ENCODE measurements at places on chromosomes 4 and X. TPM values are rescaled to one million over a fixed set of nuclear protein-coding genes. Genes with fewer than 3 reads are reported as not detected.

MUC7 gene
- not detected for total RNA-seq

MSL3 gene
- total RNA-seq: 59.3 TPM

RHOXF2B gene
- 0.05 TPM for total RNA-seq

NKX3-2 gene
- under 0.01 TPM for total RNA-seq

CXCL3 gene
- 3.2 TPM for total RNA-seq

DNA sequence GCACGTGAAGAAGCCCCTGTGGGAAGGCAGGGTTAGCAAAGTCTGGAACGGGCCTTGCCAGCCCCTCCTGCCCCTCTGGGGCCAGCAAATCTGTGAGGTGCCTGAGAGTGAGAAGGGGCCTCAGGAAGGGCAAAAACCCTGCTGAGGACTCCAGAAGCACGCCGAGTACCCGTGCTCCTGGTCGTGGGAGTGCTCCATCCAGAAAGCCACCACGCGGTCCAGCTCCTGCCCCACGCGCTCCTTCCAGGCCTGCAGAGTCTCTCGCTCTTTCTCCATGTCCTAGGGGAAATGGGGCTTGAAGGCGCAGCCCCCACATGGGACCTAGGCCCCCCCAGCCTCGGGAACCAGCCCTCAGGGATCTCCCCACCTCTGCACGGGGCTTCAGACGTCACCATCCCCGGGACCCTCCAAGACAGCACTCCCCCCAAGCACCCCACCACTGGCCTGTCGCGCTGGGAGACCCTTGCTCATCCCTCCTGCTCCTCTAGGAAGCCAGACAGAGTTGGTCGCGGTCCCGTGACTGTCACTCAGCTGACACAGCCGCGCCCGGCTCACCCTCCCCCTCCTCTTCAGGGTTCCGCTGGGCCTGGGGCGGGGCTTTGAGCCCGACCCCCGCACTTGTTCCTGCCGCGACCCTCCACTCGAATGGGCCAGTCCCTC, at the start of gene RENBP:
TSS of gene RENBP (minus strand) at position 504 of the 660 bp plus-strand sequence. CDS start at position 471, 33 bp downstream.
- peak within 1 kb of the TSS; percentile 50 for H3K4me3 ChIP-seq
- H3K4me1 ChIP-seq: peaks cover 12% of the 10 kb centered on the region
- peaks cover 16% of the 10 kb centered on the region for H3K36me3 ChIP-seq
- no peak for DNase-seq
- no peak within 1 kb of the TSS for H3K27ac ChIP-seq

GRCh38 chrX:51955200-51955599, 61.8 kb downstream of the MAGED1 start:
- H3K4me1 ChIP-seq: no peaks in the 10 kb centered on the region
- no peaks in the 10 kb centered on the region for H3K27me3 ChIP-seq
- no peak for DNase-seq
- H3K36me3 ChIP-seq: no peaks in the 10 kb centered on the region
- H3K27ac ChIP-seq: no peak overlapping the region

- H3K4me1 ChIP-seq: no peaks in the 10 kb centered on the region
- no peaks in the 10 kb centered on the region for H3K36me3 ChIP-seq
- no peak for DNase-seq
- no peaks in the 10 kb centered on the region for H3K27me3 ChIP-seq
Measured at GRCh38 chrX:18702362-18703195, 4.9 kb upstream of the PPEF1 start.

DNA sequence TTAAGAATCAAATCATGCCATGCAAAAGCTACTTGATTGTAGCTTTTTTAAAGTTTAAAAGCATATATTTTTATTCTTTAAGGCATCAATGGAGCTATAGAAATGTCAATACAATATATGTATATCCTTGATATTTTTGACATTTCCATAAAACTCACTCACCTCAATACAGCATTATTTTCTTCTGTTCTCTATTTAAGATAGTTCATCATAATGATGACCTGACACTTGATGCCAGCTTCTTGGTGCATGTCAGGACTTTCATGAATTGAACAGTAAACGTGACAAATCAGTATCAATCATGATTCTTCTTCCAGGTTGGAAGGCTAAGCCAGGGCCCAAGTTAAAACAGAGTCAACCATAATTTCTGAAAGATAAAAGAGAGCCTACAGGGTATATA, 33.6 kb upstream of the ATP8A1 start:
- DNase-seq: no peak
- no peak overlapping the region for H3K4me3 ChIP-seq
- H3K36me3 ChIP-seq: no peaks in the 10 kb centered on the region
- no peak overlapping the region for H3K27ac ChIP-seq
- no peaks in the 10 kb centered on the region for H3K27me3 ChIP-seq

DNA sequence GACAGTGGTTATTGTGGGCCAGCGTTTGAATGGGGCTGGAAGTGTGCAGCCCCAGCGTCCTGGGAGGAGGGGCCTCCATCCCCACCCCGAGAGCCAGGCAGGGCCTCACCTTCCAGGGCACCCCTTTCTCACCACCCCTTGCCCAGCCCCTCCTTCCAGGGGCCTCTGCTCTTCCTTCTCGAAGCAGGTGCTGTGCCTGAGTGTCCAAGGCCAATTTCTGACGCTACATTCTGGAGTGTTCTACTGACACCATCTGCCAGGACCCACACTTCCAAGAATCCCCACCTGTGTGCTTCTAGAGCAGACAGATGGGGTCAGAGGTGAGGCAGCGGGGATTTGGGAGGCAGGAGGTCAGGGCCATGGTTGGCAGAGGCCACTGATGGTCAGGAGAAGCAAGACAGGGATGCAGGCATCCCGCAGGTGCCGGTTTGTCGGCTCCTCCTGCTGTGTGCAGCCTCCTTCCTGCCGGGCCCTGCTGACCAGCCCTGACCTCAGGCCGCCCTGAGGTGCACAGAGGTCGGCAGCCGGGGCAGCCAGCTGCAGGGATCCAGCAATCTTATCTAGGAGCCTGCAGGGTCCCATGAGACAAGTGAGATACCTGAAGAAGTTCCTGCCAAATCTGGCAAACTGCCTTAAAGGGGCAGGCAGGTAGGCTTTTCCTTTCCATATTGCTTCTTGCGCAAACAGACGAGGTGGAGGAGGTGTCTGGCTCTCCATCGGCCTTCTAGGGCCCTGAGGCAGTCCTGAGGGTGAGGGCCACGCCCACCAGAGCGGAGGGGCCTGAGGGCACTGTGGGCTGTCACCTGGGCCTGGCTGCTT, 18.8 kb downstream of the MSANTD1 start:
- H3K4me3 ChIP-seq: no peak overlapping the region
- no peaks in the 10 kb centered on the region for H3K36me3 ChIP-seq
- DNase-seq: no peak
- H3K4me1 ChIP-seq: no peaks in the 10 kb centered on the region
- H3K27me3 ChIP-seq: no peaks in the 10 kb centered on the region

DNA sequence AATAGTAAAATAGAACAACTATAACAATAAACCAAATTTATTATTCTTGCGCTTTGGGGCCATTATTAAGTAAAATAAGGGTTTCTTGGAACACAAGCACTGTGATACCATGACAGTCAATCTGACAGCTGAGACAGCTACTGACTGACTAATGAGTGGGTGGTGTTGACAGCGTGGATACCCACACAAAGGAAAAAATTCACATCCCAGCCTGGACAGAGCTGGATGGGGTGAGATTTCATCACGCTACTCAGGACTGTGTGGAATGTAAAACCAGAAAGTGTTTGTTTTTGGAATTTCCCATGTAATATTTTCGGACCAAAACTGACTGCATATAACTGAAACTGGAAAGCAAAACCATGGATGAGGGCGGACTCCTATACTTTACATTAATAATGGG, 48.8 kb downstream of the IGFBP7 start:
- no peaks in the 10 kb centered on the region for H3K27me3 ChIP-seq
- H3K36me3 ChIP-seq: no peaks in the 10 kb centered on the region
- no peak overlapping the region for H3K4me3 ChIP-seq
- no peak for DNase-seq

- H3K27ac ChIP-seq: no peak overlapping the region
- no peaks in the 10 kb centered on the region for H3K4me1 ChIP-seq
- no peak overlapping the region for H3K4me3 ChIP-seq
- H3K36me3 ChIP-seq: no peaks in the 10 kb centered on the region
Measured at GRCh38 chr4:185778307-185778706, 33.7 kb downstream of the SORBS2 start.

DNA sequence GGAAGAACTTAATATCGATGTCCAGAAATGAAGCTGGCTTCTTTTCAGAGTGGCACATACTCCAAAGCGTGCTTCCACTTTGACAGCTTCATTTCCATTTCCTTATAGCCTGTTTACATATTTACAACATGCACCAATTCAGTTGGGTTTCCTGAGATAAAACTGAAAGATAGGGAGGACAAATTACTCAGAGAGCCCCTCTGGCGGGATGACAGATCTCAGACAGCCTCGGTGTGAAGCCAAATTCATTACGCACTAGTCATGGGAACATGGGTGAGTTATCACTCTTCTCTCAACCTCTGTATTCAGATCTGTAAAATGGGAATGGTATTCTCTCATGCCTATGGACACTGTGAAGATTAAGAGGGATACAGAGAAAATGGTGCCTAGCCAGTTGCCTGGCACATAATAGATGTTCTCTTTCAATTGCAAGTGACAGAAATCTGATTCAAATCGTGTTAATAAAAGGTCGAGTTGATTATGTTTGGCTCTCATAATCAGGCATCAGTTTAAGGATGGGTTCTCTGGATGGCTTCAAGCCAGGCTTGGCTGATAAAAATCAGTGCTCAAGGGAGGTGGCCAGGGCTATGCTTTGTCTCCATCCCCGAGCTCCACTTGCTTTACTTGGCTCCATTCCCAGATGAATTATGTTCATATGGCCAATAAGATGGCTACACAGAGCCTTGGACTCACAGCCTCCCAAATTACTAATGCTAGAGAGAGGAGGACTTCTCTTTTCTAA, 132.2 kb upstream of the C1QTNF7 start:
- no peak overlapping the region for H3K4me3 ChIP-seq
- DNase-seq: no peak
- no peaks in the 10 kb centered on the region for H3K36me3 ChIP-seq
- H3K4me1 ChIP-seq: no peaks in the 10 kb centered on the region
- no peak overlapping the region for H3K27ac ChIP-seq

DNA sequence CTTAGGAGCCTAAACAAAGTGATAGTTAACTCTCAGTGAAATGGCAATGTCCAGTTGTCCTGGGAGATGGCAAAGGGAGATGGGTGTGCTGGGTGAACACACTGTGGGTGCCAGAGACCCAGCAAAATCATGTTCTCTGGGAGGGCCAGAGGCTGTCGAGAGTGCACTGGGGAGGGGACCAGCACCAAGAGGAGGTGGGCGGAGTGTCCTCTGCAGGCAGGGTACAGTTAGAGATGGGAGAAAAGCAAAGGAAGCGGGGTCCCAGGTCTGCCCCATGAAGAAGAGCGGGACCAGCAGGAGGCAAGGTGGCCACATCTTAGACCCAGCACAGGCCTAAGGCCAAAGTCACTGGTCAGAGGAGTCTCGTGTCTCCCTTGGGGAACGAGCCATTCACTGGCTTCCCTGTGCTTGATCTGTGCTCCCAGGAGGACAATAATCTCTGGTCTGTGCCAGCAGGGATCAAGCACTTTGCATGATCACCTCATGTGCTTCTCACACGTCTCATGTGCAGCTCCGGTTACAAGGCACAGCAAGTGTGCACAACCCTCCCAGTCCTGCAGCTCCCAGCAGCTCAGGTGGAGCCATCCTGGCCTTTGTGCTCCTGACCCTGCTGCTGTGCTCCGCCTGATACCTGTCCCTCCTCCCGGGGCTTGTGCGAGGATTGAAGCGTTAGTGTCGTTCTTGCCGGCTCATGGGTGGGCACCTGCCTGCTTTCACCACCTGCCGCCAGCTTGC, 100.9 kb downstream of the FAM53A start:
- H3K4me1 ChIP-seq: peaks cover 7% of the 10 kb centered on the region
- H3K36me3 ChIP-seq: no peaks in the 10 kb centered on the region
- DNase-seq: no peak

GRCh38 chr4:39823191-39823590, 125.3 kb downstream of the UBE2K start:
- no peak for DNase-seq
- H3K27me3 ChIP-seq: no peaks in the 10 kb centered on the region
- no peak overlapping the region for H3K27ac ChIP-seq
- H3K36me3 ChIP-seq: peaks cover 9% of the 10 kb centered on the region
- H3K4me1 ChIP-seq: no peaks in the 10 kb centered on the region

DNA sequence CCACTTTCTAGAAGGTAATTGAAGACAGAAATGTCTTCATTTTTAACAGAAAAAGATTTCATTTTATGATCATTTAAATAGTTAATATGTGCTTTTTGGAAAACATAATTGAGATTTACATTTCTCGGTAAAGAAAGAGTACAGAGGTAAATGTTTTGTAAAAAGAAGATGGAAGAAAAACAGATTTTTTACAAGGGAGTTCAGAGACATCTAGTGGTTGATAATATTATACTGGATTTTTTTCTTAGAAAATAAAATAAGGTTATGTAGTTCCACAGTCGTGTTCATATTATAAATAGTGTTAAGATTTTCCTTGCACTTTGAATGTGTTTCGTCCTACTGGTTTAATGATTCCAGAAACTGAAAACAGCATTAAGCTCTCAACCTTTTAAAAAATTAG, 60.6 kb downstream of the SMARCA1 start:
- no peaks in the 10 kb centered on the region for H3K4me1 ChIP-seq
- no peaks in the 10 kb centered on the region for H3K27me3 ChIP-seq
- DNase-seq: no peak
- H3K27ac ChIP-seq: no peak overlapping the region

- H3K4me1 ChIP-seq: no peaks in the 10 kb centered on the region
- H3K27me3 ChIP-seq: peaks cover 6% of the 10 kb centered on the region
Measured at GRCh38 chr4:151417164-151417571, 8.2 kb downstream of the FHIP1A start.

DNA sequence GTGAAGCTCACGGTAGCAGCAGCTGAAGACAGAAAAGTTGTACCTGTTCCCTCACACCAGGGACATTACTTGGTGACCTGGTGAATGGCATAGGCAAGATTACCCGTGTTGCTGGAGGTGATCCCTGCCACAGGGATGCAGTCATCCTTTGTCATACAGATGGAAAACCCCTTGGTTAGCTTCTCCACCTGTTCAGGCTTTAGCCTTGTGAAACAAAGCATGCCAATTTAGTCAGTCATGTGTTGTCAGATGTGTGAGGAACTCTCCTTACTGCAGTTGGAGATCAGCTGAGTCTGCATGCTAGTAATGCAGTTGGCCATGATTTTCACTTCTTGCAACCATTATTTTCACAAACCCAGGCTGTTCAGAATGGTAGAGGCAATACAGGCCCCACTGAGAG, 41.0 kb downstream of the AMELX start:
- H3K4me3 ChIP-seq: no peak overlapping the region
- no peaks in the 10 kb centered on the region for H3K4me1 ChIP-seq
- H3K36me3 ChIP-seq: no peaks in the 10 kb centered on the region
- no peak overlapping the region for H3K27ac ChIP-seq
- H3K27me3 ChIP-seq: no peaks in the 10 kb centered on the region

All from thymus (tissue), 14 donors.